ENCODE measurements at places on chromosomes 12 and 14. TPM values are rescaled to one million over a fixed set of nuclear protein-coding genes. Genes with fewer than 3 reads are reported as not detected.

Gene HHIPL1
- 12.3 TPM for total RNA-seq

Gene PLEKHH1
- 1.1 TPM for total RNA-seq

Gene RASSF8
- 97.4 TPM for total RNA-seq

DNA sequence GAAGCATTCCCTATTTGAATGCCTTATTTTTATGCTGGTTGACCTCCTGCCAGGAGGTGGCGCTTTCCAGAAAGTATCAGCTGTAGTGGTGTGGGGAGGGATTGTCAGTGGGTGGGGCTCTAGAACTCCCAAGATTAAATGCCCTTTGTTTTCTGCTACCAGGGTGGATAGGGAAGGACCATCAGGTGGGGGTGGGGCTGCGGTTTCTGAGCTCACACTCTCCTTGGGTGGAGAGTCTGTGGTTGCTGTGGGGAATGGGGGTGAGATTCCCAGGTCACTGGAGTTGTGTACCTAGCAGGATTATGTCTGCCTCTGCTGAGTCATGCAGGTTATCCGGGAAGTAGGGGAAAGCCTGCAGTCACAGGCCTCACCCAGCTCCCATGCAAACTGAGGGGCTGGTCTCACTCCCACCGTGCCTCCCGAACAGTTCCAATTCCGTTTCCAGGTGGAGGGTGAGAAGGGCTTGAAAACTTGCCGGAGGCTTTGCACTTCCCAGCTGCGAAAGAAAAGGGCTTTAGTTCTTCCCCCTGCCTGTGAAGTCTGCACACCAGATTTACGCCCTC, 68.3 kb downstream of the ALG10B start:
- no peak overlapping the region for H3K27ac ChIP-seq
- no peaks in the 10 kb centered on the region for H3K4me1 ChIP-seq
- no peaks in the 10 kb centered on the region for H3K36me3 ChIP-seq
- DNase-seq = no peak

GRCh38 chr12:93223440-93224426, 154.0 kb upstream of the NUDT4 start:
- H3K36me3 ChIP-seq = no peaks in the 10 kb centered on the region
- H3K4me1 ChIP-seq = peaks cover 8% of the 10 kb centered on the region
- H3K27ac ChIP-seq = no peak overlapping the region
- H3K27me3 ChIP-seq = no peaks in the 10 kb centered on the region
- DNase-seq = no peak

- H3K27ac ChIP-seq = no peak overlapping the region
- H3K4me3 ChIP-seq = no peak overlapping the region
- peaks cover 5% of the 10 kb centered on the region for H3K4me1 ChIP-seq
- H3K36me3 ChIP-seq = no peaks in the 10 kb centered on the region
- no peak for DNase-seq
Measured at GRCh38 chr12:115936997-115937916, 340.2 kb downstream of the MED13L start.

DNA sequence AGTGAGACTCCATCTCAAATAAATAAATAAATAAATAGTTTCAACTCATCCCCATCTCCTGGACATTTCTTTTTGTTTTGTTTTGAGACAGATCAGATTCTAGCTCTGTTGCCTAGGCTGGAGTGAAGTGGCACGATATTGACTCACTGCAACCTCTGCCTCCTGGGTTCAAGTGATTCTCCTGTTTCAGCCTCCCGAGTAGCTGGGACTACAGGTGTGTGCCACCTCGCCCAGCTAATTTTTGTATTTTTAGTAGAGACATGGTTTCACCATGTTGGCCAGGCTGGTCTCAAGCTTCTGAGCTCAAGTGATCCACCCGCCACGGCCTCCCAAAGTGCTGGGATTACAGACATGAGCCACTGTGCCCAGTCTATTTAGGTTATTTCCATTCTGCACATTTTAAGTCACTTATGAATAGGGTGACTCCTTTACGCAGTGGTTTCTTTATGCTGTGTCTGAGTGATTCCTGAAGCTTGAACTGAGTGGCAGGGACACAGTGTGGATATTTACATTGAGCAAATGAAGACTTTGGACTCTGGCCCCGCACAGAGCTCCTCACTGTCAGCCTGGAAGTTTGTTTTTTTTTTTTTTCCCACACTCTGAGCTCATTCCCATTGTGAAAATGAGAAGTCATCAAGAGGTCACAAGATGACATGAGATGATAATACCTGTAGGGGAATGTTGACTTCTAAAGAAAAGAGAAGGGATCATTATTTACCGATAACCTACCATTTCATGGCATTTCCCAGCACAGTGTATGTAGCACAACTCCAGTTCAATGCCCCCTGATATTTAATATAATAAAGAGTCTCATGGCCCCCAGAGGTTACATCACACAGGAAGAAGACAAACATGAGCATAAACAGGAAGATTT, 72.6 kb downstream of the TBX3 start:
- H3K36me3 ChIP-seq = no peaks in the 10 kb centered on the region
- H3K27ac ChIP-seq = no peak overlapping the region
- H3K4me1 ChIP-seq = no peaks in the 10 kb centered on the region
- no peak overlapping the region for H3K4me3 ChIP-seq
- H3K27me3 ChIP-seq = no peaks in the 10 kb centered on the region

- no peak overlapping the region for H3K4me3 ChIP-seq
- peaks cover 49% of the 10 kb centered on the region for H3K36me3 ChIP-seq
- H3K27ac ChIP-seq = no peak overlapping the region
- DNase-seq = no peak
Measured at GRCh38 chr12:89597210-89597609, 71.4 kb upstream of the POC1B start.

Data from osteoblast (primary cell).